Left lobe of liver (tissue), 2 donors: ENCODE measurements at places on chromosomes 11 and 22.

DNA sequence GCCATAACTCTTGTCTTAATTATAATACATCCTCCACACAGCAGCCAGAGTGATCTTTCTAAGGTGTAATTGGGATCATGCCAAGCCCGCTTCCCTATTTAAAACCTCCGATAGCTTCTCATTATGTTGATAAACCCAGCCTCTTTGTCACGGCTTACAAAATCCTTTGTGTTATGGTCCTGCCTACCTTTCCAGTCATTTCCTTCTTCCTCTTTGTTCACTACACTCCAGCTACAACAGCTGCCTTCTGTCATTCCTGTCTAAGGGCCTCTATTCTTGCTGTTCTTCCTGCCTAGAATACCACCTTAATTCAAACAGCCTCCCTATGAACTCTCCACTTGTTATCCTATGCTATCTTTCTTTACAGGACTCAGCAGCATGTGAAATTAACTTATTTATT, 70.6 kb upstream of the CAPRIN1 start:
- no peak for DNase-seq

- no peak for DNase-seq
These were observed 469.9 kb downstream of the GUCY1A2 start for GRCh38 chr11:106548406-106548805.

DNA sequence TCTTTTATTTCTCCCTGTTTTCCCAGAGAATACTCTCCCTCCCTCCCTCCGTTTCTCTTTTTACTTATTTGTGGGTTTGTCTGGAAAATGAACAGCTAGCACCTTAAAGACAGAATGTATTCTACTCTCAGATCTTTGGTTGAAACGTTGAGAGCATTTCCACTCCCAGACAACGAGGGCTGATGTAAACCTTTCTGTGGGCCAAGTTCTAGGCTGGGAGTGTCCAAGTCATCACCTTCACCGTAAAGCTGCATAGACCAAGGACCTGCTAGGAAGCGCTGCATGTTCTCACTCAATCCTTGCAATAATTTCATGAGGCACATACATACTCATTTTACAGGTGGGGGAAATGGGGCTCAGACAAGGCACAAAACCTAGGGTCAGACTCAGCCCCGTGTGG, 32.4 kb downstream of the MYH9 start:
- DNase-seq, result no peak

DNA sequence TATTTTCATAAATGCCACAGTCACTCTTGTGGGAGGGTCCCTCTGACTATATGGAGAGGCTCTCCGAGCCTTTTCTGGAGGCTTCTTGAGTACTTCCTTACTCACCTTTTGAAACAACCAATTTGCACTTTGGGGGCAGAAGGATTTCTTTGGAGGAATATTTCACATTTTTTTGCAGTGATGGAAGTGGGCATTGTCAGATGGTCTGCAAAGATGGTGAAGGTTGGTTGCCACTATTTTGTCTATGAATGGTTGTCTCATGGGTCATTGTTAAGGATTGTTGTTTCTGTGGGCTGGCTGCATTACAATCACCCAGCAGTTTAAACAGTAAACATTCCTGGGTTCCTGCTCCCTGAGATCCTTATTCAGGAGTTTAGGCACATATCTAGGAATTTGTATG, 388.2 kb downstream of the TMEM135 start:
- no peak for DNase-seq

GRCh38 chr22:18035751-18036150, 11.4 kb upstream of the MICAL3 start:
- peak; percentile 87 for DNase-seq

DNA sequence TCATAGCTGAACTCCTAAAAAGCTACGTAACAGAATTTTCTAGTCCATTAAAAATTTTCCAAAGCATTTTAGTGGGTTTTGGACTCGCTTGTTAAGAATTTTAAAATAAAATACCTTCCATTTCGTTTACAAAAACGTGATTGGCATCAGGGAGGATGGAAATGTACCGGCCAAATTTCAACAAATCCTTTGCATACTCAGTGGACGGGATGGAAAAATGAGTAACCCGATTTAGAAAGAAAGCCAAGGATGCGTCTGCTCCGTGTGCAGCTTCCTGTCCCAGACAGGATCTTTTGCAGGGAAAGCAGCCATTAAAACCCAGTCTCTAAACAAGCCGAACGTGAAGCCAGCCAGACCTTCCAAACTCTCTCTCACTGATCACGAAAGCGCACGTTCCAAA, 15.6 kb downstream of the TMEM184B start:
- DNase-seq, result no peak

DNA sequence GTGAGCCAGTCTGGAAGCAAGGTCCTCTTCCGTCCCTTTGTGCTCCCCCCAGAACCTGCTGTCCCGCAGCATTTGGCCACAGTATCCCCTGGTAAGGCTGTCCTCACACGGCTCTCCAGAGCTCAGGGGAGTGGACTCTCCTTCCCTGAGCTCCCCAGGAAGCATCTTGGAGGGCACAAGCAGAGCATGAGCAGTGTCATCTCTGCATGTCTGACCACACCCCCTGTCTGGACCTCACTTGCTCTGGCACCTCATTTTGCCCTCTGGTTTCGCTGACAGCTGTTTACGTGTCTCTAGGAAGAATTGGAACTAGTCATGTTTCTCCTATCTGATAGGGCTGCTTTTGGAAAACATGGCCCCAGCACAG, 15.5 kb downstream of the DCPS start:
- no peak for DNase-seq
